H1 (cell line): ENCODE measurements at places on chromosomes 2 and 18.

GRCh38 chr2:143779021-143779420 is 649.8 kb downstream of the ARHGAP15 start:
- DNase-seq, result no peak
- no peaks in the 10 kb centered on the region for H3K27me3 ChIP-seq
- no peak overlapping the region for H3K27ac ChIP-seq
- H3K36me3 ChIP-seq, result no peaks in the 10 kb centered on the region

- no peak overlapping the region for H3K4me3 ChIP-seq
- DNase-seq, result no peak
- peaks cover 5% of the 10 kb centered on the region for H3K27me3 ChIP-seq
- H3K4me1 ChIP-seq, result peaks cover 3% of the 10 kb centered on the region; the same call in 1 of the 2 replicates
Observed at GRCh38 chr2:237865623-237866041, 6.2 kb downstream of the RAMP1 start.

GRCh38 chr2:232465061-232465460 is 9.1 kb downstream of the ALPI start:
- H3K36me3 ChIP-seq, result no peaks in the 10 kb centered on the region
- H3K27me3 ChIP-seq, result no peaks in the 10 kb centered on the region
- no peaks in the 10 kb centered on the region for H3K4me1 ChIP-seq
- no peak for DNase-seq
- H3K4me3 ChIP-seq, result no peak overlapping the region
- no peak overlapping the region for H3K27ac ChIP-seq

DNA sequence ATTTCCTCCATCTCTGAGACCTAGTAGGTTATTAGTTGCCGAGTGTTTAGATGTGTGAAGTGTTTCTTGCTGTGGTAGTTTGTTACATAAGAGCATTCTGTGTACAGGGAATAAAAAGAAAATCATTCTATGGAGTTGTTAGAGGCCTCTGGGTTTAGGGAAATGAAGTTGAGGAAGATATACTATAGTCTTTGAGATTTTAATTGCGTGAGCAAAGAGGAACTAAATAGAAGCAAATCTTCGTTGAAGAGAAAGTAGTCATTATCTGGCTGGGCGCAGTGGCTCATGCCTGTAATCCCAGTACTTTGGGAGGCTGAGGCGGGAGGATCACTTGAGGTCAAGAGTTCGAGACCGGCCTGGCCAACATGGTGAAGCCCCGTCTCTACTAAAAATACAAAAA is 19.0 kb downstream of the USP39 start:
- H3K27me3 ChIP-seq, result no peaks in the 10 kb centered on the region
- no peak overlapping the region for H3K4me3 ChIP-seq
- DNase-seq, result no peak
- peaks cover 80% of the 10 kb centered on the region for H3K36me3 ChIP-seq

DNA sequence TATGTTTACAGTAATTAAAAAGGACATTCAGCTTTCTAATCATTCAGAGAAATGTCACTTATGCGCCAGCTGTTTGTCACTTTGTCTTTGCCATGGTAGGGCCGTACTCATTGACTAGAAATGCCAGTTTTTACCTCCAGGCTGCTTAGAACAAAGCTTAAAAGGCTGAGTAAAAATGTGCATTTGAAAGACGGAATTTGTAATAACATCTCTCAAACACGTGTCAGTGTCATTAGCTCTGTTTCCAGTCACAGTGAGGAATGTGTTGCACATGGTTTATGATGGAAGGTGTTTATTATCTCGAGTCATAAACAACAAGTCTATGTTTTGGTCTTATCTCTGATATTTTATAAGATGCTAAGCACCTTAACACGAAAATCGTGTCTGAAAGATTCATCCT is 118.2 kb downstream of the SNTG2 start:
- no peak overlapping the region for H3K4me3 ChIP-seq
- no peaks in the 10 kb centered on the region for H3K4me1 ChIP-seq
- no peak overlapping the region for H3K27ac ChIP-seq
- no peak for DNase-seq
- H3K36me3 ChIP-seq, result no peaks in the 10 kb centered on the region
